ENCODE measurements at places on chromosomes 1 and 21.

DNA sequence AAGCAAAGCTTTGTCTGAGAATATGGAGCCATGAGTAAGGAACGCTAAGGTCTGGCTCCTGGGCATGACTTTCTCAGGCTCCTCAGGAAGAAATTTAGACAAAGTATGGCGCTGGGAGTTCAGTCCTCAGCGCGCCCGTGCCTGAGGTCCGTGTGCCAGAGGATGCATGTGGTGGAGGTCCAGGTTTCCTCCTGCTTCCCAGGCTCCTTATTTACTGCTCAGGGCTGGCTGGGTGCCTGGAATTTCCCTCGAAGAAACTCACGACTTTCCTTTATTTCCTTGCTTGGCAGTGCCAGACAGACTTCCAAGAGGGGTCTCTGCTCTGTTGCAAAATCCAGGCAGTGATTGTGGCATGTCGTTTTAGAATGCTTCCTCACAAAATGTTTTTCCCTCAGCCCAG lies 13.3 kb downstream of the GCSAML start:
- no peak for DNase-seq

DNA sequence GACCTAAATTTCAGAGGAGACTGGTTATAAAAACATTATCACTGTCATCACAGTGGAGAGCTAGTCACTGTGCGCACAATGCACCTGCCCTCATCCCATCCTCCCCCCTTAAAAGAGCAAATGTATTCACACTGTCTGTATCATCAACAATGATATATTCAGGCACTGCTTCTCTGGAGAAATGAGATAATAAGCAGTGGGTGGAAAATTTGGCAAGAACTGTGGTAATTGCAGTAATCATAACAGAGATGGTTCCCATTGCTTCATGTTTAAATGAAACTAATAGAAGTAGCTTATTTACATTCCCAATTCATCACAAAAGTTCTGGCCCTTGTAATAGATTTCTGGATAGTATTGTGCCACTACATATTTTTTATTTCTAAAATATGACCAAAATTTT lies 867.4 kb upstream of the ADGRL2 start:
- no peak for DNase-seq

DNA sequence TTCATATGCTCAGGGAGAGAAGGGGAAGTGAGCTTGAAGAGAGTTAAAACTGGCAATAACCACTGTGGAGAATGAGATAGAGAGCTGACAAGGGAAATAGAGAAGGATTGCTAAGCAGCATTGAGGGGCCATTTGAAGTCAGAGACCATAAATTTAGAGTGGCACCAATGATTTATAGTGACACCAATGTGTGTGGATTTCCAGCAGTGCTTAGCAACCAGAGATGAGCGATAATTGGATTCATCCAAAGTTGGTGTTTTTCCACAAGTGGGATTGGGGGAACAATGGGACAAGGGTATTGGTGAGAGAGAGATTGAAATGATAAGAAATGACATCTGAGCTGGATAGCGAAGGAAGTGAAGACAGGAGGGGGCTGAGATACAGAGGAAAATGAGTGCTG lies 114.1 kb downstream of the C1orf94 start:
- DNase-seq = no peak

DNA sequence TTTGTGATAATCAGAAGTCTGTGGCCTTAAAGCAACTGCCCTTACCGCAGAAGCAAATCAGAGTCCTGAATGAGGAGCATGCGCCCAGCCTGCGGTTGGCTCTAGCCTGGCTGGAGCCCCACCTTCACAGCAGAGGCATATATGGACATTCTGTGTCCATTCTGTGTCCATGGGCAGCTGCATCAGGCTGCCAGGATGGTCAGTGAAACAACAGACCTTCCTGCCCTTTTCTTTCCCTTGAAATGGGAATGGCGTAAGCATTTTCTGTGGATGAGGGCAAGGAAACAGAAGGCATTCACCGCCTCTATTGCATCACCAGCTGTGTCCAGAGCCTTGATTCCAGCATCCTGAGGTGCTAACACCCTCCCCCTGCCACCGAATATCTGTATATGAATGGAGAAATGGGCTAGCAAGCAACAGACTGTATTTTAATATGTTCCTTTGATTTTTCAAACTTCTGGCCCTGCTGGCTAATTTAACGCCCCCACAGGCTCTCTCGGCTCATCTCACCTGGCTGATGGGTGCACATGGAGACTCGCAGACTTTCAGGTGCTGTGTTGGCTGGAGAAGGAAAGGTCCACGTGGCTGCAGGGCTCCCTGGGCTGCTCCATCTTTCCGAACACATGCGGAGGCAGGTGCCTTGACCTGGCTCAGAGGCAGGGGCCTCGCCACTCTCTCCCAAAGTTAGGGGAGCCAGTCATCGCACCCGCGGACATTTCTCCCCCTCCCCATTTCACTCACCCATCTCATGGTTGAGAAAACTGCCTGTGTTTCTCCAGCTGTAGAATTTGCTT lies 159.2 kb downstream of the GALNT2 start:
- DNase-seq = no peak

GRCh38 chr1:58881471-58881994 lies 97.7 kb upstream of the JUN start:
- DNase-seq = no peak

DNA sequence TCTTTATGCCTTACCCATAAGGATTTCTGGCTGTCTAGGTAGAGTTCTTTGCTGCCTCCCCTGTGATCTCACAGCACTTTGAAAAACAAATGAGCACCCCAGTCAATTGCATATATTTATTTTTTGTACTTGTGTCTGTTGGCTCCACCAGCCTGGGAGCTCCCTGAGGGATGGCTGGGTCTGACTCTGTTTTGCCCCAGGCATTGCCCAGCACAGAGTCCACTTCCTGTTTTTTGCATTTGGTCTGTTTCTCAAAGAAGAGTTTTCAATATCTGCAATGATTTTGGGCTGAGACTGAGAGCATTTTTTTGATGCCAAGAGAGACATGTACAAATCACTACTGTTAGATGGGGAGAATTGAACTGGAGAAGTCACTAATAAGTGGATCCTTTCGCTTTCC lies 125.0 kb downstream of the FOXD2 start:
- no peak for DNase-seq

DNA sequence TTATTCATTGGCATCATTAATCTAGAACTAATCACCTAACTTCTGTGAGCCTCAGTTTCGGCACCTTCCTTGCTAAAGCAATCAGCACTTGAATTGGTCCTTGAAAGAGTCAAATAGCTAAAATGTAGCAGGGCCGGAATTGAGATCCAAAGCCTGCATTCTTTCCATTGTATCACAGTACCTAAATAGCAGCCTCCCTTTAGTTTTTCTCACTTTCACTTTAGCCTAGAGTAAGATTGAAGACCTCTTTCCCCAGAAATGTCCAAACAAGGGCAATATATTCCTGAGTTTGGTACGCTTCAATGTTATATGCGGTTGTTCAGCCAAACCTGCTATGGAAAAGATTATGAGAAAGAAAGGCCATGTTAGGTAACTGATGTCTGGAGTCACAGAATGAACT lies 121.9 kb upstream of the BMP8A start:
- DNase-seq = no peak

GRCh38 chr1:3492545-3493246 lies 38.2 kb downstream of the ARHGEF16 start:
- DNase-seq = no peak

DNA sequence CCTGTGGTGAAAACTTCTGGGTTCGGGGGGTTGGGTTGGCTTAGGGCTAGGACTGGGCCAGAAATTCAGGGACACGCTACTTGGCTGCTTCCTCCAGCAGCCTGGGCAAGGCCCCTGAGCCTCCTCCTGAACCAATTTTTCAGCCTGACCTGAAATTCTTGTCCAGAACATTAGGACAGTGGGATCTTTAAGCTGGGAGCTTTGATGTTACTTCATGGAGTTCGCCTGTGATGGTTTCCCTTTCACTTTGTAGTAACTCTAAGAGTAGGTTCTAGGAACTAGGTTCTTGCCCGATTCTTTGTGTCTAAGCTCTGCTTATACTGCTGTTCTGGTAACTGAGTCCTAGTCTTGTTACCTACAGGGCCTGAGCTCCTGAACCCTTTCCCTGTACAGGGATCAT lies 75.3 kb downstream of the S1PR1 start:
- no peak for DNase-seq

DNA sequence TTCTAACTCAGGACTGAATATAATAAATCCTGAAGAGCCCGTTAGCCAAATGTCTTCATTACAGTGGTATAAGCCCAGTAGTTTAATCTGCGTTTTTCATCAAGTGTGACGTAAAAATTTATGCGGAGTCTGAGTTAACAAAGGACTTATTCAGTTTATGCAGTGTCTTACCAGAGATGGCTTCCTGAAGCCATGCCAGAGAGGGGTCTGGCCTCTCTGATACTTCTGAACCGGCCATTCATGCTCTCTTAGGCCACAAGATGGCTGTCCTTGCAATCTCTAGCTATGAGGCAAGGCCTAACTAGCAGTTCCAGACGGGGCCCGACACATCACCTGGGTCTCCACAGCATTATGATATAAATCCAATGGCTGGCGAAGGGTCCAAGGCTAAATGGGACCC lies 101.4 kb downstream of the TEX35 start:
- no peak for DNase-seq

- DNase-seq = no peak
Observed at GRCh38 chr1:75952016-75952415, 19.8 kb upstream of the ASB17 start.

GRCh38 chr1:111052246-111052645 lies 87.6 kb downstream of the DRAM2 start:
- DNase-seq = no peak

DNA sequence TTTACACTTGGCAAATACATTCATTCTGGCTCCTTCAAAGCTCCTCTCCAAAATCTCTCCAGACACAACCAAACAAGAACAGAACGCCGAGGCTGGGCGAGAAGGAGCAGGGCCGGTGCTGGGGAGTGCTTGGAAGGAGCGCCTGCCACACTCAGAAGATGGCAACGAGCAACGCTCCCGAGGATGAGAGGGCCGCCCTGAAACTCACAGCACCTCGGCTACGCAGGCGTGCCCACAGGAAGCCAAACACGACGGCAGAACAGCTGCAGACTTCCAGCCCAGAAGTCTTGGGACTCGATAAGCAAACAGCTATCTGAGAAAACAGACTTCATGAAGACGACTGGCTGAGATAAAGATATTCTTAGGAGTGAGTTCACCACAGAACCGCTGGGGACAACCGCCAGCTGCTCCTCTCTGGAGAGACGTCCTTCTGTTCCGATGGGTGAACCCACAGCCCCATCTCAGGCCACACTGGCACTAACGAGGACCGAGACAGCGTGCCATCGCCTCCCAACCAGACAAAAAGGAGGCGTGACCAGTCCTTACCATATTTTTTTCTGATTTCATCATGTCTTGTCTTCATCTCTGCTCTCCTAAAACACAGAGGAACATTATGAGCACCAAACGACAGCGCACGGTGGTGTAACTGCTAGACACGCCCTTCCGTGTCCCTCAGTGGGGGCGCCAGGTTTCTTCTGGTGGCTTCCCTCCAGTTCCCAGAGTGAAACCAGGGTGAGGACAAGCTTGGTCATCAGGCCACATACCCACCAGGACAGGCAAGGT lies 18.6 kb downstream of the PTTG1IP start:
- DNase-seq = no peak

DNA sequence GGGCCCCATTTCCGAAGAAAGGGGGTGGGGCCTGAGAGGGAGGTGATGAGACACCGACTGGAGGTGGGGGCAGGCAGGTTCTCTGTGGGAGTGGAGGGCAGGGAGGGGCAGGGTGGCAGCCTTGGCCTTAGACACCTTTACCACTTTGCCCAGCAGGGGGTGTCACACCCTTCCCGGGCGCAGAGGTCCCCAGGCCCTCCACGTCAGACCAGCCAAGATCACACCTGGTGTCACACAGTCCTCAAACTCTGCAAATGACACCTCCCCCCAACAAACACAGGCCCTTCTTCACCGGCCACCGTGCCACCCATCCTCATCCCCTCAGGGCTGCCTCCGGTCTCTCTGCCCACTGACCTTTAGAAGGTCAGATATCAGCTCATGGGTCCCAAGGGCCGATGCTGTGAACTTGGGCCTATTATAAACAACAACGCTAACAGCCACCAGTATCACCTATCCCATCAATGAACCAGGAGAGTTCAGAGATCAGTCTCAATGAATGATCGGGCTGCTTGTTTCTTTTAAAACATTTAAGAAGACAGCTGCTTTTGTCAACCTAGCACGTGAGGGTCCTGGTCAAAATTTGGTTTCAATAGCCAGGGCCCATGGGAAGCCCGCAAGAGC lies 103.9 kb downstream of the CASZ1 start:
- DNase-seq = peak; percentile 63

DNA sequence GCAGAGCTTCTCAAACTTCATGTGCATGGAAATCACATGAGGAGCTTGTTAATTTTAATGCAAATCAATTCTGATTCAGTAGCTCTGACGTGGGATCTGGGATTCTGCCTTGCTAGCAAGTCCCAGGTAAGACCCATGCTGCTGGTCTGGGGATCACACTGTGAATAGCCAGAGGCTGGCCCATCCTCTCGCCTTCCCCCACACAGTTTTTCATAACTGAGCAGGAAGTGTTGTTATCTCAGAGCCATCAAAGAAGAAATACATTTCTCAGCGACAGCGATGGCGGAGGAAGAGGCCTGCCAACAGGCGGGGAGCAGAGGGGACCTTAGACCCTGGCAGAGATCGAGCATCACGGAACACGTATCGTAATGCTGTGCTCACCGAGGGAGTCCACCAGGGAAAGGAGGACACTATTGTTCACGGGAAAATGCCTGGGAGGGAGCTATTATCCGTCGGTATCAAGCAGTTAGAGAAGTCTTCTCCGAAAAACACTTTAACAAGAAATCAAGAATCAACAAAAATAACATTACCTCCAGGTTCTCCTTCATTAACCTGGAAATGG lies 268.9 kb upstream of the TMEM51 start:
- DNase-seq = no peak

- DNase-seq = no peak
Observed at GRCh38 chr1:240527086-240527485, 84.9 kb downstream of the GREM2 start.

DNA sequence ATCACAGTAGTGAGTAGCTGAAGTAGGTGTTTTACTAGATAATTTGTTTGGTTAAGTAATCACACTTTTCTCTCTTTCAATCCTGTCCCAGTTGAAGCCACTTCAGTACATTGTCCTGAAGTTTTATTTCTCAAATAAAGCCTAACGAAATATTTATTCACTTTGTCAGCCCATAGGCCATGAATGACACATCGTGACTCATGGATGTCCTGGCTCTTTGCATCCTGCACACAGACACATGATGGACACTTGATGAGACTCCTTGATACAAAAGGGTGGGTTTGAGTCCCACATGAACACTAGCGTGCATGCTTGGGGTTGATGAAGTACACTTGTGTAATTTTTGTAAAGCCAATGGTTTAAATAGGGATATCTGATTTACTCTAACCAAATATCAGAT lies 22.7 kb upstream of the LAMC2 start:
- no peak for DNase-seq

GRCh38 chr1:6347641-6348487 lies 45.7 kb downstream of the ACOT7 start:
- peak; percentile 44 for DNase-seq

- no peak for DNase-seq
Observed at GRCh38 chr1:13546791-13547190, 33.0 kb upstream of the LRRC38 start.

GRCh38 chr1:176033474-176033873 lies 173.6 kb downstream of the COP1 start:
- no peak for DNase-seq

Data from GM18507 (cell line).